ENCODE measurements at places on chromosomes 13 and 19.
A peak's percentile ranks its signal among the peaks of the same experiment; 100 is the strongest.

DNA sequence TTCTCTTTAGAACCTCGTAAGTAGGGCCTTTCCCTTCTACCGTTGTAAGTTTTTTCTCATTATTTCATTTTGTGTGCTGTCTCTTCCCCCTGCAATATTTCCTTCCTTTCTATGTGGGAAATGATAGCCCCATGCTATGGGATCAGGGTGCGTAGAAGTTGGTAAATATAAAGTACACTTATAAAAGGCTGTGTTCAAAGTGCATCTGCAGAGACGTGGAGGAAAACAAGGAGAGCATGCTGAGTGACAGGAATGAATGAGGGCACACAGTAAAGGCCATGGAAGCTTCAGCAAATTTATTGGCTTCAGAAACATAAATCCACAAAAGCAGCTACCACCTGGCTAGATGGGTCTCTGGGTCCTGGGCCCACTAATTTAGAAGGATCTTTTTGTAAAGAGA, 21.6 kb upstream of the SPRY2 start:
- DNase-seq: no peak

- DNase-seq: no peak
These were observed 632.1 kb downstream of the DIAPH3 start for GRCh38 chr13:59531571-59532091.

- DNase-seq: peak; percentile 85
These were observed at the start of gene ZNF491 for GRCh38 chr19:11798391-11799330. Gene ZNF491, plus strand, starts transcription at chr19:11798523. Its CDS starts 7,431 bp downstream, at chr19:11805954.

- DNase-seq: no peak
These were observed 532.7 kb upstream of the SPRY2 start for GRCh38 chr13:80873589-80873988.

DNA sequence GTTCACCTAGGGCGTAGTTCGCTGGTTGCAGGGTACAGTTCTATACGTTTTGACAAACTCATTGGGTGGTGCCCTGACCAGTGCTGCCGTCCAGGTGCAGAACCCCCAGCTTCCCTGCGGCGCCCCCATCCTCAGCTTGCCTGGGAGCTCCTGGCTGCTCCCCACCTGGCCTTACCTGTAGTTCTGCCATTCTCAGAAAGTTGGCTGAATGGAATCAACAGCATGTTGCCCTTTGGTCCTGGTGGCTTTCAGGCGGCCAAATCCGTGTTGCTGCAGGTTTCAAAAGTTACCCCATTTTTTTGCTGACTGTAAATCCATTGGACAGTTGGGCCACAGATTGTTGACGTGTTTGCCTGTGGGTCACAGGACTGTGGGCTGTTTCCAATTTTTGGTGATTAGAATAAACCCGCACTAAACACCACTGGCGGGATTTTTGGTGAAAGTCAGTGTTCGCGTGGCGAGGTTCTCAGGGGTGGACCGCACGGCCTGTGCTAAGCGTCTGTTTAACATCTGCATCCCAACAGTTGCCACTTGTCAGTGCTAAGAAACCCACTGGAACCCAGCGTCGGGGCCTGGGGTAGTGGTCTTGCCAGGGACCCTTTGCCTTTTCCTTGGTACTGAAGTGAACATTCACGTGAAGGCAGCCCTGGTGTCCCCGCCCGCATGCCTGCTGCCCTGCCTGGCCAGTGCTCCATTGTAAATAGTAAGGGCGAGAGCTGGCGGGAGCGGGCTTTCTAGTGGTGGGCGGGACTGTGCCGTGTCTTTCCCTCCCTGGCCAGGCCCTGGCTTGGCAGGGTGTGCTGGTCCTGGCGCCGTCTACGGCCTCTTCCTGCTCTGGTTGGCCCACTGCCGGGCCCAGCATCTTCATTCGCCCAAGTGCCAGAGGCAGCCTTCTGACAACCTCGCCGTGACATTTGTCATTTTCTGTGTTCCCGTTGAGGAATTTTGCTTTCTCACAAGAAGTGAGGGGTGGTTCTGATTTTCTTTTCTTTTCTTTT, 3.3 kb downstream of the DOT1L start:
- no peak for DNase-seq

GRCh38 chr19:14554382-14554812, 17.5 kb downstream of the NDUFB7 start:
- no peak for DNase-seq

DNA sequence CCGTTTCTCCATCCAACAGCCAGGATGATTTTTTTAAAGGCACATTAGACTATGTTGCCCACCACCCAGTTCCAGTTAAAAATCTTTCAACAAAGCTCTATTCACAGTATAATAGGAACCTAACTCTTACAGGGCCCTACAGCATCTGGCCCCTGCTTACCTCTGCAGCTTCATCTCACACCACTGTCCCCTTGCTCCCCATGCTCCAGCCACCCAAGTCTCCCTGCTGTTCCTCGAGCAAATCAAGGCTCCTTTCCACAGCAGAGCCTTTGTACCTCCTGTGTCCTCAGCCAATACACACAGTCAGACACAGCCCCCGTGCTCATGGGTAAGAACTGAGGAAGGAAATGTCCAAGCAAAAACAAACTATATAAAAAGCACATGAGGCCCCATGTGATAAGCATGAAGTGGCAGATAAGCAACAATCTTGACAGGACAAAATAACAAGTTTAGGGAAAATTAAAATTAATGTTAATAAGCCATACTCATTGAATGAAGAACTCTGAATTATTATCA, 67.5 kb downstream of the TSC22D1 start:
- no peak for DNase-seq

DNA sequence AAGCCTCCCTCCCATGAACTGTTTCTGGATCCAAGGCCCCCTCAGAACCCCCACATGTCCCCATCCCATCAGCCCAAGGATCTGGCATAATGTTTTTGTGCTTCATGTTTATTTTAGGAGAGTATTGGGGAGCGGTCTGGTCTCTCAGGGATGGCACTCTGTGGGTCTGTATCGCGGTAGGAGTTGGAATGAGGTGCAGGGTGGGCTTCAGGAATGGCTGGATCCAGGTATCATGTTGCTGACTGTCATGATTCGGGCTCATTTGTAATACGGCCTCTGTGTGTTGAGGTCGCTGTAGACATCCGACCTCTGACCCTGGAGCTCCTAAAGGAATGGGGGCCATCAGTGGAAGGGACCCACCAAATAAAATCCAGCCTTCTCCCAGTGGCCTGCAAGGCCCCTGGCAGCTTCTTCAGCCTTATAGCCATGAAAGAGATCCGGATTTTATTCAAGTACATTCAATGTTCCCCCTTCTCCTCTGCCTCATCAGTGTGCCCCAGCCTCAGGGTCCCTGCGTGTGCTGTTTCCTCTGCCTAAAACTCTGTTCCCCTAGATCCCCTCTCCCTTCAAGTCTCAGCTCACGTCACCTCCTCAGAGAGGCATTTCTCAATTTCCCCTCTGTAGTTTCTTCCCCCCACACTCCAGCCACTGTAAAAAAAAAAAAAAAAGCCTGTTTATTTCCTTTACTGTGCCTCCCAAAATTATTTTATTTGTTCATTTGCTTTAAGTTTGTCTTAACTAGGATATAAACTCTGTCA, 2.2 kb downstream of the HCST start:
- DNase-seq: no peak

GRCh38 chr13:113659337-113659736, 1.3 kb upstream of the ATP4B start:
- no peak for DNase-seq

DNA sequence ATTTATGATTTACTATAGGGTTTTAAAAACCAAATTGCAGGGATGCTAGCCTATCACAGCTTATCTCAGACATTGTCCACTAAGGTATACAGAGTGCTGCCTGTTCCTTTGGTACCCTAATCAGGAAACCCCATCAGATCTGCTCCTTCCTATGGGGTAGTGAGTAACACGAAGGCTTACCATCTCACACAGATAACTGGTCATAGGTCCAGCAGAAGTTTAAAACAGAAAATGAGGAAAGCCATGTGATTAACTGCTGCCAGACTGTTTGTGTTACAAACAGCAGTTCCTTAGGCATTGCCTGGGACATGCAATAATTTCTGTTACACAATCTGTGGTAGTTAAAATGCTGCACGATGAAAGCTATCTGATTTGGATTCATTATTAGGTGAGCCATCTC, 53.5 kb upstream of the ALOX5AP start:
- no peak for DNase-seq

DNA sequence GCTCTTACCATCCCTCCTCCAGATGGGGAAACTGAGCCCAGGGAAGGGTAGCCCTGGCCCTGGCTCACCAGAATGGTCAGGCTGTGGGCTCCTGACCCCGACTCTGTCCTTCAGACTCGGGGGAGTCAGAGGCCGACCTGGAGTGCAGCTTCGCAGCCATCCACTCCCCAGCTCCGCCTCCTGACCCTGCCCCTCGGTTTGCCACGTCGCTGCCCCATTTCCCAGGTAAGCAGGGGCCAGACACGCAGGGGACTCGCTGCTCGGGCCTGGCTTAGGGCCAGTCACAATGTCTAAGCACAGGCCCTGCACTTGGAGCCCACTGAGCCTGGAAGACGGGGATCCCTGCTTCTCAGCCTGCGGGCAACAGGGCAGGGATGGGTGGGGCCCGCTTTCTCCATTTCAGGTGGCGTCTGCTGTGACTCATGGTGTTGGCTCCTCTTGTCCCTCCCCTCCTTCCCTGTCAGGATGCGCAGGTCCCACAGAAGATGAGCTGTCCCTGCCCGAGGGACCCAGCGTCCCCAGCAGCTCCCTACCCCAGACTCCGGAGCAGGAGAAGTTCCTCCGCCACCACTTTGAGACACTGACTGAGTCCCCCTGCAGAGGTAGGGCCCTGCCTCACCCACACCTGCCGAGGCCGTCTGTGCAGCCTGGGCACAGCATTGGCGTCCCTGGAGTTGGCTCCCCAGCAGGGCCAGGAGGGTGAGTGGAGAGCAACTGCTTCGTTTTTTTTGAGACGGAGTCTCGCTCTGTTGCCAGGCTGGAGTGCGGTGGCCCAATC, 9.2 kb upstream of the OVOL3 start:
- DNase-seq: no peak

GRCh38 chr13:83440465-83440864, 441.8 kb downstream of the SLITRK1 start:
- DNase-seq: no peak

GRCh38 chr19:12695514-12695913, 917 bp downstream of the FBXW9 start:
- no peak for DNase-seq

GRCh38 chr19:14530005-14530348, 583 bp downstream of the TECR start:
- DNase-seq: no peak

DNA sequence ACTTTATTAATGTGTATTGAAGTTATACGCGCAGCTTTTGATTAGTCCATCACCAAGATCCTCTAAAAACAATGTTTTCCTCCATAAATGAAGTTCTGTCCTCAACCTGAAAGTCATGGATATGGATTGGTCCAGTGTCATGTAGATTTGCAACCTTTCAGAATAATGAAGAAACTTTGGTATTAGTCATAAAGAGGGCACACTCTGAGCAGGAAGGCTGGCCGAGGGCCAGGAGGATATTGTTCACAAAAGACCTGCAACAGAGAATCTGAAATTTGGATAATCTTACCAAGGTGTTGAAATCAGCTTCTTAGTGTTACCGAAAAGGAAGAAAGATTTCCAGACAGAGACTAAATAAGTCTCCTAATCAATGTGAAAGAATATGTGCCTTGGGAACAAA, 20.7 kb downstream of the CLDN10 start:
- no peak for DNase-seq

- no peak for DNase-seq
These were observed 6.9 kb downstream of the GYS1 start for GRCh38 chr19:48986211-48986610.

DNA sequence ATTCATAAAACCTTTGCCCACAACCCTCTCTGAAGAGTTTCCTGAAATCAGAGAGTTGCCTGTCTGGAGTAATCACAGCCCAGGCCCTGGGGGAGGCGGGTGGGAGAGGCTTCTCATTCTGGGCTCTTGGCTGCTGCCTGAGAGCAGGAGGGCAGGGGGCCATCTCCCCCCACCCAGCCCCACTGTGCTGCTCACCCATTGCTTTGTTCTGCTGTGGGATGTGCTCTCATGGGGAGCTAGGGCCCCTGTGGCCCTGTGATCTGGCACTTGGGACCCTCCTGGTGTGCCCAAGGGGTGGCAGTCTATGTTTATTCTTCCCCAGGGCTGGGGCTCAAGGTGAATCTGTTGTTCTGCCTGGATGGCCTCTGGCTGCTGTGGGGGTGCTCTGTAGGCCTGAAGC, 6.1 kb downstream of the KCTD15 start:
- no peak for DNase-seq

GRCh38 chr19:5154129-5154798, 185.4 kb downstream of the KDM4B start:
- peak; percentile 58 for DNase-seq

- no peak for DNase-seq
These were observed 458.9 kb downstream of the SLITRK1 start for GRCh38 chr13:83423381-83423780.

GRCh38 chr19:11887611-11888531, at the start of gene ZNF69:
Gene ZNF69, plus strand, starts transcription at chr19:11887782. Its CDS starts 142 bp downstream, at chr19:11887924.
- peak; percentile 72 for DNase-seq

DNA sequence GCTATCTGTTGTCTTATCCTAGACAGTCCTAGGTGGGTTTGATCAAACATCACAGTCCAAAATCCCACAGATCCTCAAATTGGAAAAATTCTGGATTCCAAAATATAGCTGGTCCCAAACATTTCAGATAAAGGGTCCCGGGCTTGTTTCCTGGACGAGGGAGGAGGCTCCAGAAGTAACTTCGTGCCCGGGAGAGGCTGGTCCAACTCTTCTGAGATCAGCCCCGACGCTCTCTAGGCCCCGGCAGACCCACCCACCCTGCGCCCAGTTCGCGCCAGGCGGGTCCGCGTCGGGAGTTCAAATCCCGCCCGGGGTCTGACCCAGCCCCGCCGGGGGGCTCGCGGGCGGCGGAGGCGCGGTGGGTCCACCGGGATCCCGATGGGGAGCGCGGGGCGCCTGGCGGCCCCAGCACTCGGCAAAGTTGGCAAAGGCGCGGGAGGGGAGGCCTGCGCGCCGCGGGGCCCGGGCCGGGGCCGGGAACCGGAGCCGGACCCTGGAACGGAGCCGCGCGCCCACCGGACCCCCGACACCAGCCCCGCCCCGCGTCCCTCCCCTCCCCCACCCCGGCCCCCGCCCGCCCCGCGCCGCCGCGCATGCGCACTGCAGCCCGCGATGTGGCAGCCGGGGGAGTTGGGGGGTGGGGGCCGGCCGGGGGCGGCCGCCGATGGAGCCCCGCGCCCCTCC, 513 bp downstream of the MIER2 start:
- no peak for DNase-seq

DNA sequence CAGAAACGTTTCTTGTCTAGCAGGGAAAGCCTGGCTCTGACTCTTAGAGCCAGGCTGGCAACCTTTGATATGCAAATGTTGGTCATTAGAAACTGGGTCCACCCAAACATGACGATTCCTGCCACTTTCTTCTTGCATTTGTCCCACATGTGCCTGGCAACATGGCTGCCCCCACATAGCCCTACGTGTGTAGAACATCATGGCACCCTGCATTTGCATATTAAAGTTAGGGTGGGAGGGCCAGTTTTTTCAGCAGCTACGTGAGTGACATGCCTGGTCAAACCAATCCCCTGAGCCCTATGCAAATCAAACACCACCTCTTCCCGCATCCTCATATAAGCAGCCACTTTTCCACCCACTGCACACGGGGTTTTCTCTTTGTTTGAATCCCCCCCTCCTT, 95.0 kb downstream of the LIG4 start:
- DNase-seq: no peak

- DNase-seq: no peak
These were observed 3.7 kb upstream of the CSNK1A1L start for GRCh38 chr13:37109051-37109678.

Measured in activated CD4-positive, CD25-positive, alpha-beta regulatory T cell treated with anti-CD3 and anti-CD28 coated beads, Interleukin-2, amount 50 U/mL, for 72 hours (primary cell).